Stimulated activated CD4-positive, alpha-beta T cell treated with anti-CD3 and anti-CD28 coated beads, Interleukin-4, amount 100 ng/mL, for 4 hours (primary cell): ENCODE measurements at places on chromosomes 7 and 10.

GRCh38 chr10:11901454-11901832, 78.3 kb downstream of the PROSER2 start:
- DNase-seq, result no peak

GRCh38 chr7:71408271-71408670, 276.3 kb downstream of the GALNT17 start:
- no peak for DNase-seq

DNA sequence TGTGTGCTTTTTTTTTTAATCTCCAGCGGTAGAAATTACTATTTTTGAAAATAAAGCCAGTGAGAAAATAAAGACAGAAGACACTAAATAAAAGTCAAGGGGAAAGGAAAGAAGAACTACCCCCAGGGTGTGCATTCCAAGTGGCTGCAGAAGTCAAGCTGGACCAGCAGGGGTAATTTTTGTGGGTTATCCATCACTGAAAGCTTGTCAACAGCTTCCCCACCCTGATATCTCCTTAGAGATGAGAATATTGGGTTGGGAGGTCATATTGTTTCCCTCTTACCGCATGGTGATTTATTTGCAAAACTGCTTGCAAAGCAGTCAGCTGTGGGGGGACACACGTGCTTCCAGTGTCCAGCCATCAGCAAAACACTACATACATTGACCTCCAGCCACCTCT, 46.4 kb downstream of the FAM107B start:
- no peak for DNase-seq

- no peak for DNase-seq
Measured at GRCh38 chr10:7601023-7601656, 65.6 kb downstream of the ITIH5 start.

DNA sequence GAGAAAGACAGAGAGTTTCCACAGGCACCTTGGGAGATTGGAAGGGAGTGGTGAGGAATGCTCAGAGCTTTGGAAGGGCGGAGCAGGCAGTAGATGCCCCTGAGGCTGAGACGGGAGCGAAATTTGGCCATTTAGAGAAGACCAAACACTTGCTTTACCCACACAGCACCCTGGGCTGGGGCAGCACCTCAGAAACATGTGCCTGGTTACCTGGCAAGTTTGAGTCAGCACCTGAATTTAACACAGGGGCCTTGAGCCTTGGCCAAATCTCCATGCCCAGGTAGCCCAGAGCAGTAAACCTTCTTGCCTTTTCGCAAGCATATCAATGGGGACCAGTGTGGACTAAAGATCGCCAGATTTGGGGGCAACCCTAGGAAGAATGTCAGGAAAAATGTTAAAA, 111.9 kb upstream of the NFE2L3 start:
- DNase-seq, result no peak

DNA sequence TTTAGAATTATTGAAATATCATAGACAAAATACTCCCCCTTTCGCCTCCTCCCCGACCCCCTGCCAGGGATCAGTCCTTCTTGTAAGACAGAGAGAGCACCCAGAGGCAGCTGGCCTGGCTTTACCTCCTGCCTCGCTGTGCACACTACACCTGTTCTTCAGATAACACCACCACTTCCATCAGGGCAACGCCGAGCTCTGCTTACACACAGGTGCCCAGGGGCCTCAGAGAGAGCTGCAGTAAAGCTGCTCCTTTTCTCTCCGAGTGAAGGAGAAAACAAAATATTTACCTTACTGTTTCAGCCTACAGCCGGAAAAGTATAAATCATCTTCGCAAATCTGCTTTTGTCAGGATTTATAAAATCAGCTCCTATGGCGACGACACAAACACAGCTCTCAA, 80.7 kb downstream of the HIPK2 start:
- no peak for DNase-seq

DNA sequence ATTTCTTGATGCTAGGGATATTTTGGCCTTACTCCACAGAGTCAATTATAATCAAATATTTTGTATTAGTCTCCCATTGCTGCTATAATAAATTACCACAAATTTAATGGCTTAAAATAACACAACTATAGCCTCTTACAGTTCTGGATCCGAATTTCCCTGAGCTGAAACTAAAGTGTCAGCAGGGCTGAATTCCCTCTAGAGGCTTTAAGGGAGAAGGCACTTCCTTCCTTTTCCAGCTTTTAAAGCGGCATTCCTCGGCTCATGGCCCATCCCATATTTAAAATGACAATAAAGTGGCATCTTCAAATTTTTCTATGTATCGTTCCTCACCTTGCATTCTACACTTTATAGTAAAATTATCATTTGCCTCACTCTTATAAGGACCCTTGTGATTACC, 421.4 kb upstream of the ZWINT start:
- DNase-seq, result no peak

DNA sequence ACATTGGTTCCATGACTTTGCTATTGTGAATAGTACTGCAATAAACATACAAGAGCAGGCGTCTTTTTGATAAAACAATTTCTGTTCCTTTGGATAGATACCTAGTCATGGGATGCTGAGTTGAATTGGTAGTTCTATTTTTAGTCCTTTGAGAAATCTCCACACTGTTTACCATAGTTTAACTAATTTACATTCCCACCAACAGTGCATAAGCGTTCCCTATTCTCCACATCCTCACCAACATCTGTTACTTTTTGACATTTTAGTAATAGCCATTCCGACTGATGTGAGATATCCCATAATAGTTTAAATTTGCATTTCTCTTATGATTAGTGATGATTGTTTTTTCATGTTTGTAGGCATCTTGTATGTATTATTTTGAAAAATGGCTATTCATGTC, 707.0 kb downstream of the SORCS1 start:
- DNase-seq, result no peak

DNA sequence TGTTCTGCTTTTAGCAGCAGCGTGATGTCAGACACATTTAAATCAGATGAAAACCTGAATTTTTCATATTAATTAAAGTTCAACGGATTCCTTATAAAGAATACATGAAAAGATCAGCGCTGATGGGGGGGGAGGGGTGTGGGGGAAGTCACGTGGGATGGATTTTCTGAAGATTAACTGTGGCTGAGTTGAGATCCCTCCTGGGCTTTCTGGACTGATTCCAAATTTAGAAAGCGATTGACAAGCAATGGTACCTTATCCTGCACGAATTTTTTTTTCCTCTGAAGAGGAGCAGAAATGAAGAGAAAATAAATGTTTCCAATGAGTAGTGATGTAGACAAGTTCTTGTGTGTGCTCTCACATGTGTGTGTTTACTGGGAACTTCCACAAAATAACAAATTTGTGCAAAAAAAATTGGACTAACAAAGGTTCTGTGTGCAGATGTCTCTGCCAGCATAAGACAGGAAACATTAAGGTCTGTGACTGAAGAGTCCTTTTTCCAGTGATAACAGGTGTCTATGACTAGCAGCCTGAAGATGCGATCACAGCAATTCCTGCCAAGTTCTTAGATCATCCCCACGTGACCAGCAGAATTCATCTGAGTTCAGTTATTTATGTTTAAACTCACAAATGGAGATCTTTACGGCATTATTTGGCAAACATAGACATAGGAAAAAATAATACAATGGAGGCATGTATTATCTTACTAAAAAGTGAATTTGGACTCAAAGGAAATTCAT, 585.2 kb upstream of the CELF2 start:
- no peak for DNase-seq

- DNase-seq, result no peak
Measured at GRCh38 chr10:97607095-97607636, 17.6 kb downstream of the C10orf62 start.

DNA sequence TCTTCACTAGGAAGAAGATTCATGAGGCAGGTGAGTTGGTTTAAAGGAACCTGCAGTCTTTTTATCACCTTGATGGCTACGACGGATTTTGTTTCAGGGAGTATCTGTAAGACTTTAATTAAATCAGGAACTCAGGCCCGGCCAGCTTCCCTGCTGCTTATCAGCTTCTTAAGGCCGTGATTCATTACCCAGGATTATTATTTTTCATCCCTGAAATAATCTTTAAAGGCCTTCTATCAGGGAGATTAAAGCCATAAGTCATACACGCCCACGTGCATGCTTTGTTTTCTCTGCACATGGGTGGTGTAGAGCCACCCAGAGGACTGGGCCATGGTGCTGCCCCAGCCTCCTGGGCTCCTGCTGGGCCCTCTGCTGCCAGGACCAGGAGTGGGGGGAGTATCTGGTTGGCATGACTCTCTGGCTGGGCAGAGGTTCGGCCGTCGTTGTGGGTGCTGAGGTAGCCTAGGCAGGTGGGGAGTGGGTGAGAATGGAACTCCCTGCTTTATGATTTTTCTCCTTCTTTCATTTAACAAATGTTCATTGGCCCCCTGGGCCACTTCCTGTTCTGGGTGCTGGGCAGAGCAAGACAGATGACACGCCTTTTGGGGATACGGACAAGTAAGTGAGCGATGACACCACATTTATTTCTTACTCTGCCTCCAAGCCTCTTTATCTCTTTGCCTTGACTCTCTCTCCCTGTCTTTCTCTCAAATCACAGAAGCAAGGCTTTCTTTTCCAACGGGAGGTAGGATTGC, 39.0 kb upstream of the PCBD1 start:
- DNase-seq, result no peak

- no peak for DNase-seq
Measured at GRCh38 chr10:108375691-108376090, 1211.2 kb upstream of the SORCS1 start.

DNA sequence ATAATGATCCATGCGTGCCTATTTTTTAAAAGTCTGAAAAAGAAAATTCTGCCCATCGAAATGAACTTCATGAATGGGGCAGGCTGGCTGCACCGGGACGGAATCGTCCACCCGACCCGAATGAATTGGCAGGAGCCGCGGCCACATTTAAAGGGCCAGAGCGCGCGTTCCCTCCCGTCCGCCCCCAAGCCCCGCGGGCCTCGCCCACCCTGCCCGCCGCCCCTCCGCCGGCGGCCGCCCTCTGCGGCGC, 319 bp upstream of the GATA3 start:
- no peak for DNase-seq
